ENCODE measurements at places on chromosomes 2 and 18.

DNA sequence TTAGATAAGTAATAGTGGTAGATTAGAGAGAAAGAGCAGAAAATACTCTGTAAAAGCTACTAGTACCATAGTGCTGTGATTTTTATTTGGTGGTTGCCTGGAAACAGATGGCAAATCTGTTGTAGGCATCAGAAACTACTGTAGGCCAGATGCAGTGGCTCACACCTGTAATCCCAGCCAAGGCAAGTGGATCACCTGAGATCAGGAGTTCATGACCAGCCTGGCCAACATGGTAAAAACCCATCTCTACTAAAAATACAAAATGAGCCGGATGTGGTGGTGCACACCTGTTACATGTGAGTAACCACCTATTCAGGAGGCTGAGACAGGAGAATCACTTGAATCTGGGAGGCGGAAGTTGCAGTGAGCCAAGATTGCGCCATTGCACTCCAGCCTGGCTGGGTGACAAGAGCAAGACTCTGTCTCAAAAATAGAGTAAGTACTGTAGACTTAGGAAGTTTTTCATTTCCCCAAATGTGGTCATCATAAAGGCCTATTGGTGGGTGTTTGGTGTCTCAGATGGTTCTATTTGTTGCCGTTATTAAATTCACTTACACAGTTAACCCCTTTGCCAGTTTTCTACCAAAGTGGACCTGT is 79.6 kb downstream of the SPTBN1 start:
- no peak for DNase-seq

- DNase-seq: peak; percentile 88
These were observed 22.3 kb upstream of the VPS4B start for GRCh38 chr18:63444580-63444979.

- DNase-seq: no peak
These were observed 397.9 kb upstream of the HNMT start for GRCh38 chr2:137566387-137566786.

GRCh38 chr18:59892123-59892522 is 7.7 kb upstream of the PMAIP1 start:
- DNase-seq: no peak

GRCh38 chr2:231900486-231900942 is 25.7 kb downstream of the NPPC start:
- peak; percentile 55 for DNase-seq

- no peak for DNase-seq
These were observed 44.3 kb downstream of the EPHA4 start for GRCh38 chr2:221527776-221528309.

- no peak for DNase-seq
These were observed 111.8 kb upstream of the PPP1CB start for GRCh38 chr2:28639836-28640235.

GRCh38 chr2:108855194-108855593 is 68.6 kb downstream of the CCDC138 start:
- peak; percentile 15 for DNase-seq

DNA sequence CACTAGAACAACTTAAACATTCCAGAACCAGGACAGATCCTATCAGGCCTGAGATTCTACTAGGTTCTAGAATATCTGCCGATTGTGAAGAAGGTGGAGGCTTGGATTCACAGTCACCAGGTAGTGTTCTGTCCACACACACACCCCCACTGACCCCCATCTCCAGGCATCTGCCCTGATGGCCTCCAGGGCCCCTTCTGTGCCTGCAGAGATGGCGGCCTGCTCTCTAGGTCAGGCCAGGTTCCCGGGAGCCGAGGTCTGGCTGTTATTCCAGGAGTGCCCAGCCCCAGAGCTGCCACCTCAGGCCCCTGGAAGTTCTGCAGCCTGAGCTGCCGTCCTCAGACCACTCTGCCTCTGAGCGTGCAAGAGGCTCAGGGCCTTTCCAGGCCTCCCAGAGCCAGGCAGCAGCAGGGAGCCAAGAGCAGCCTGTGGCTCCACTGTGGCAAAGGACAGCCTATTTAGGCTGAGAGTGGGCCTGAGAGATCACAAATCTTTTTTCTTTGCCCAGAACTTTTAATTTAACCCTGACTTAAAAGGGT is 96.2 kb upstream of the ASAP2 start:
- no peak for DNase-seq

DNA sequence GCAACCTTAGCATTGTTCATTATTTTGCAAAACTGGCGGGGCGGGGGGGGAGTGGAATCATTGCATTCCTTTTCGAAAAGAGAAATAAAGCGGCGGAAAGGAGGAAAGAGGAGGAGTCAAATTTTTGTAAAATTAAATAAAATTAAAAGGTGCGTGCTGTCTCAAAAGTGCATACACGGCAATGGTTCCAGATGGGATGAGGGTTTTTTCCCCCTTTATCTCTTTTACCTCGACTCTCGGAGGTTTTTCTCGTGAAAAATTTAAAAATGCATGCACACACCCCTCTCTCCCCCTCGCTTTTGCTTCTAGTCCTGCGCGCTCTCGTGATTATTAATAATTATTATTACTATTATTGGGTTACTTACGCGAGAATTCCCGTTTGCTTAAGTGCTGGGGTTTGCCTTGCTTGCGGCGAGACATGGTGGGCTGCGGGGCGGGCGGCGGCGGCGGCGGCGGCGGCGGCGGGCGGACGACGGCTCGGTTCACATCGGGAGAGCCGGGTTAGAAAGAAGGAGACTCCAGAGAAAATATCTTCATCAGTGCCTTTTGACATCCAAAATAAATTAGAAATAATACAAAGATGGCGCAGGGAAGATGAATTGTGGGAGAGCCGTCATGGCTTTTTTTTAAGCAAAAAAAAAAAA is 481 bp downstream of the BCL11A start:
- DNase-seq: no peak

GRCh38 chr18:32899819-32900218 is 127.0 kb upstream of the KLHL14 start:
- no peak for DNase-seq

DNA sequence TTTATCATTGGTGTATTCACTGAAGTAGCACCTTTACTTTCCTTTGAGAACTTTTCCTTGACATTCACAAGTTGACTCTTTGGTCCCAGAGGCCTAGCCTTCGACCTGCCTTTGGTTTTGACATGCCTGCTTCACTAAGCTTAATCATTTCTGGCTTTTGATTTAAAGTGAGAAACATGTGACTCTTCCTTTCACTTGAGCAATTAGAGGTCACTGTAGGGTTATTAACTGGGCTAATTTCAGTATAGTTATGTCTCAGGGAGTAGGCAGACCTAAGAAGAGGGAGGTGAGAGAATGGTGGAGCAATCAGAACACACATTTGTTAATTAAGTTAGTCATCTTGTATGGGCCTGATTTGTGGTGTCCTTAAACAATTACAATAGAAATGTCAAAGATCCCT is 1040.7 kb upstream of the SLC39A10 start:
- DNase-seq: no peak

DNA sequence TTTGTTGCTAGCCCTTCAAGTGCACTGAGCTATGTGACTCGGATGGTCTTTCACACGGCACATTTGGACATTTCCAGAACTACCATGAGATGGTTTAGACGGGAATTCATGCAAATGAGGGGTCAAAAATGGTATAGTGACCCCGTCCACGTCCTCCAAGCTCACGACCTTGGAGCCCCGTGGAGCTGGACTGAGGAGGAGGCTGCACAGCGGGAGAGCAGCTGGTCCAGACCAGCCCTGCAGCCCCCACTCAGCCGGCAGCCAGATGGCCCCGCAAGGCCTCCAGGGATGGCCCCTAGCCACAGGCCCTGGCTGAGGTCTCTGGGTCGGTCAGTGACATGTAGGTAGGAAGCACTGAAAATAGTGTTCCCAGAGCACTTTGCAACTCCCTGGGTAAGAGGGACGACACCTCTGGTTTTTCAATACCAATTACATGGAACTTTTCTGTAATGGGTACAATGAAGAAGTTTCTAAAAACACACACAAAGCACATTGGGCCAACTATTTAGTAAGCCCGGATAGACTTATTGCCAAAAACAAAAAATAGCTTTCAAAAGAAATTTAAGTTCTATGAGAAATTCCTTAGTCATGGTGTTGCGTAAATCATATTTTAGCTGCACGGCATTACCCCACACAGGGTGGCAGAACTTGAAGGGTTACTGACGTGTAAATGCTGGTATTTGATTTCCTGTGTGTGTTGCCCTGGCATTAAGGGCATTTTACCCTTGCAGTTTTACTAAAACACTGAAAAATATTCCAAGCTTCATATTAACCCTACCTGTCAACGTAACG is 88.8 kb downstream of the EPAS1 start:
- DNase-seq: peak; percentile 71

DNA sequence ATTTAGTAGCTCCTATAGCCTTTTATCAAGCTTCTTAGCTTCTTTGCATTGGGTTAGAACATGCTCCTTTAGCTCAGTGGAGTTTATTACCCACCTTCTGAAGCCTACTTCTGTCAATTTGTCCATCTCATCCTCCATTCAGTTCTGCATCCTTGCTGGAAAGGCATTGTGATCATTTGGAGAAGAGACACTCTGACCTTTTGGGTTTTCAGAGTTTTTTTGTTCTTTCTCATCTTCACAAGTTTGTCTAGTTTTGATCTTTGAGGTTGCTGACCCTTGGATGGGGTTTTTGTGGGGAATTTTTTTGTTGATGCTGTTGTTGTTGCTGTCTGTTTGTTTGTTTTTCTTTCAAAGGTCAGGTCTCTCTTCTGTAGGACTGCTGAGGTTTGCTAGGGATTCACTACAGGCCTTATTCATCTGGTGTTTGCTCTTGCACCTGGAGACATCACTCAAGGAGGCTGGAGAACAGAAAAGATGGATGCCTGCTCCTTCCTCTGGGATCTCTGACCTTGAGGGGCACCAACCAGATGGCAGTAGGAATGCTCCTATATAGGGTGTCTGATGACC is 13.9 kb upstream of the TANK start:
- no peak for DNase-seq

- DNase-seq: no peak
These were observed 53.6 kb upstream of the AFF3 start for GRCh38 chr2:100195942-100196341.

- peak; percentile 74 for DNase-seq
These were observed 39.4 kb downstream of the CMPK2 start for GRCh38 chr2:6826081-6826913.

GRCh38 chr2:241613017-241613780 is 23.8 kb downstream of the THAP4 start:
- no peak for DNase-seq

GRCh38 chr2:186327251-186327868 is 158.7 kb upstream of the ZC3H15 start:
- no peak for DNase-seq

DNA sequence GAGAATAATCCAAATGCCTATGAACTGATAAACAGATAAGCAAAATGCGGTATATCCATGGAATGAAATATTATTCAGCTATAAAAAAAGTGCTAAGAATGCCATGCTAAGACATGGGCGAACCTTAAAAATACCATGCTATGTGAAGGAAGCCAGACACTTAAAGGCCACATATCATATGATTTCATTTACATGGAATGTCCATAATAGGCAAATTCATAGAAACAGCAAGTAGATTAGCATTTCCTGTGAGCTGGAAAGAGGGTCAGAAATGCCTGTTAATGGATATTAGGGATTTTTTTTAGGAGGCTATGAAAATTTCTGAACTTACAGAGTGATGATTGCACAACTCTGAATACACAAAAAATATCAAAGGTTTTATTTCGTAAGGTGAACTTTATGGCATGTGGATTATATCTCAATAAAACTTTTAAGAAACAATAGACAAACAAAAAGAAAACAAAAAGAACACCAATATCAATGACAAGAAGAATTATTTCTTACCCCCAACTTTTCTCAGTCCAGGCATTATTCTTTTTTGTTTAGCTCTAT is 1207.7 kb downstream of the SUCLG1 start:
- DNase-seq: peak; percentile 50

GRCh38 chr2:124586210-124586609 is 561.1 kb downstream of the CNTNAP5 start:
- DNase-seq: no peak

All from fibroblast of skin of scalp (primary cell).